ENCODE measurements at places on chromosomes 4 and X. TPM values are rescaled to one million over a fixed set of nuclear protein-coding genes. Genes with fewer than 3 reads are reported as not detected.

GRCh38 chr4:151025759-151026158, 10.7 kb upstream of the LRBA start:
- H3K27me3 ChIP-seq = no peaks in the 10 kb centered on the region
- no peak overlapping the region for H3K4me3 ChIP-seq

GRCh38 chr4:102824398-102824797, 3.0 kb downstream of the UBE2D3 start:
- H3K4me1 ChIP-seq = peaks cover 23% of the 10 kb centered on the region
- H3K27me3 ChIP-seq = no peaks in the 10 kb centered on the region
- DNase-seq = no peak
- peak overlapping the region; percentile 84 for H3K4me3 ChIP-seq

DNA sequence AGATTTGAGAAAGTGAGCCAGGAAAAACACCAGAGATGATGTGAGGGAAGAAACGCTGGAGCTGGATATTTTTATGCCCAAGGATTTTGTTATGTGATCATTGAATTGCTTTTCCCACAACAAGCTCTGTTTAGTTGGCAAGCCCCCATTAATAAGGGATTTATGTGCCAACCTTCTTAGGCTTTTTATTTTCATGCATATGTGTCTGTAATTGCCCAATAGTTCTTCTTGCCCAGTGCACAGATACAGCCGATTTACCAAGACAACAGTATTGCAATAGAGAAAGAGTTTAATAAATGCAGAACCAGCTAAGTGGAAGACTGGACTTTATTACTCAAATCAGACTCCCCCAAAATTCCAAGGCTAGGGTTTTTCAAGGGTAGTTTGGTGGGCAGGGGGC, 57.7 kb downstream of the TRIM2 start:
- H3K27me3 ChIP-seq = no peaks in the 10 kb centered on the region
- H3K27ac ChIP-seq = no peak overlapping the region
- no peak overlapping the region for H3K4me3 ChIP-seq
- DNase-seq = no peak

XAGE1A gene
- 16.0 TPM for polyA plus RNA-seq

All from SK-N-SH (cell line).